ENCODE measurements at places on chromosomes 7 and 10. TPM values are rescaled to one million over a fixed set of nuclear protein-coding genes. Genes with fewer than 3 reads are reported as not detected.

The ODAD2 gene
- 1.7 TPM for total RNA-seq

The BAZ1B gene
- total RNA-seq = 77.8 TPM

The ZNF398 gene
- total RNA-seq = 16.8 TPM

The TAF5 gene
- 4.2 TPM for total RNA-seq

The CCDC3 gene
- 13.7 TPM for total RNA-seq

The LFNG gene
- 4.4 TPM for total RNA-seq

The ATG9B gene
- total RNA-seq = not detected

DNA sequence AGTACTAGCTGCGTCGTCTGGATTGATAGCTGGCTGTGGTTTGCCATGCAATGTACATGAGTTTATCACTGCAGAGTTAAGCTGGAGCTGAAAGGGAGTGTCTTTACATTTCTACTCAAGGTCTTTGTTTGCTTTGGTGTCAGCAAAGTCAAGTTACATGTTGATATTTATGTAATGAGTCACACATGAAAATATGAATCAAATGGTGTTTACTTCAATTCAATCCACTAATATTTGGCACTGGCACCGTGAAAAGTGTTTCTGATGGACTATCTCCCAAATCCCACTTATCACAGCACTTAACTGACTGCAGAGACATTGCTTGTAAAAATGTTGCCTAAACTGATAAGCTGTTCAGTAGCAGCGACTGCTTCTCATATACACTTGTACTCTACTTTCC lies 395.9 kb downstream of the TFEC start:
- ATAC-seq = no peak

DNA sequence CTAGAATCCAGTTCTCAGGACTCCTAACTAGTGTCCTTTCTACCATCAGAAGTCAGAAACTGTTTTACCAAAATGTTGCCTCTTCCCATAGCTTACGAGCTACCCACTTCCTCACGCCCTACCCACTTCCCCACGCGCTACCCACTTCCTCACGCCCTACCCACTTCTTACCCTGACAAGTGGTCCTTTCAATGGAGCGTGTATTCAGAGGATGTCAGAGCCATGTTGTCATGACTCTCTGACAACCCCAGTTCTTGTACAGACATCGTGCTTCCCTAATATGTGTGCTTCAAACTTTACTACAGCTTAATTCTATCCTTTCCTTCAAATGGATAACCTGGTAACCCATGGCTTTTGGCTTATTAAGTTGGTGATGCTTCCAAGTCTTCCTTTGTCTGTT lies 84.8 kb upstream of the PHF14 start:
- ATAC-seq = no peak

- no peak for ATAC-seq
Observed at GRCh38 chr7:43535810-43536585, 46.9 kb upstream of the STK17A start.

- no peak for ATAC-seq
Observed at GRCh38 chr7:96521068-96521894, 188.4 kb downstream of the SEM1 start.

GRCh38 chr10:58868736-58869435 lies 307.6 kb upstream of the PHYHIPL start:
- no peak for ATAC-seq

DNA sequence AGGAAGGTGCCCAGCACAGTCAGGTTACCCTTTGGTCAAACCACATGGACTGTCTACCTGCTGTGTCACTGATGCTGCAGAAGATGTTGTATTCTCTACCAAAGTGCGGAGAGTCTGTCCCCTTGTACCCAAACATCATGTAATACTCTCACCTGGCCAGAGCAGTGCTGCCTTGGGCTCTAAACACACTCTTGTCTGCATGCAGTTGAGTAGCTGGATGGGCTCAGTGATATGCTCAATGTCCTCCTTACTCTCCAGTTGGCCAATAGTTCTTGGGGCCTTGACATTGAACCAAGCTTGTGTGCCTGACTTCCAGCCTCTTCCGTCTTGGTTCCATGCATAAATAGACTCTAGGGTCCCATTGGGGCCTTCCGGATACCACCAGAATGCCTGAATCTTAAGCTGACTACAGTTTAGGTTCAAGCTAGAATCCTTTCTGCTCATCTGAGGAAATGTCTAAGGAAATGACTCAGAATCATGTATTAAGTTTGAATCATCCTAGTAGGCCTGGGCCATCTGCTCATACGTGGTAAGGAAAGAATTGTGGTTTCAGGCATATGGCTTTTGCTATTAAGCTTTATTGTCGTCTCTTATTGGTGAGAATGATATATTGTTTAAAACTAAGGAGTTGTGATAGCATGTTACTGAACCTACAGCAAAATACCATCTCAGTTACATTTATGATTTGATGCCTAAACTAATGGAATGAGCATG lies 118.0 kb downstream of the OTUD1 start:
- ATAC-seq = no peak

DNA sequence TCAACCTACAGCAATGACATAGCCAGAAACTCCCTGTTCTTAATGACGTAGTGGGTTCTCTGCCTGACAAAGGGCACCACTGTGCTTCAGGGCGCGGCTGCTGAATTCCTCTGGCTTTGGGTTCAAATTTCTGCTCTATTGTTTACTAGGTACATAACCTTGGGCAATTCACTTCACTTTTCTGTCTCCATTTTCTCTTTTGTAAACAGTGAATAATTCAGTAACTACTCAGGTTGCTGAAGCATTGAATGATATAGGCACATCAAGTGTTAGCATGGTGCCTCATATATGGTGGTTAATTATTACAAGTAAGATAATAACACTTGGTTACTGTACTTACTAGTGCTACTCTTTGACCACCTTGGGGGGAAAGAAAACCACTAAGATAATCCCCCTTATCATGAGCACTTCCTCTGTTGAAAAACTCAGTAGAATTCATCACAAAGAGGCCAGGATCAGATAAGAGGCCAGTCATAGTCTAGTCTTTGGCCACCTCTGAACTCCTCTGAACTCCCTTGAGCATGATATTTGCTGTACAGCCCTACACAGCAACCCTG lies 92.0 kb upstream of the AHR start:
- ATAC-seq = no peak

GRCh38 chr10:725302-725701 lies 35.8 kb upstream of the DIP2C start:
- ATAC-seq = no peak

DNA sequence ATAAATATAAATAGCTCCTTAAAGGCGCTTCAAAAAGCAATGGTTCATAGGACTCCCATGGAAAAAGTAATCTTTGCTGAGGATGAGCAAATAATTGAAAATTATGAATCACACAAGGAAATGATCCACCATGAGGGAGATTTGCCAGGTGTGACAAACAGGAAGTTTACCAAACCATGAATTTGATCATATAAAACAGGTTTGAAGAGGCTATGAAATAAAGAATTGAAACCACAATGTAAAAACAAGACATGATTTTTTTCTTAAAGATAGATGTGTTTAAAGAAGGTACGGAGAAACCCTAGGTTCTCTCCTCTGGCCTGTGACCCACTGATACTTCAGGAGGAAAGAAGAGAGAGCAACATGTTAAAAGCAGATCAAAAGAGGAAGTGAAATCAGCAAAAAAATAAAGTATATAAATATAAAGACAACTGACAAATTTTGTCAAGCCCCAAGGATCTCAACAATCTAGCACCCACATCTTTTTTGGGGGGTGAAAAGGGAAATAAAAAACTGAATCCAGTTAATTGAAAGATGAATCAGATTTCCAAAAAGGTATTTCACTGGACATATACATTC lies 111.3 kb upstream of the ASAH2 start:
- ATAC-seq = no peak

DNA sequence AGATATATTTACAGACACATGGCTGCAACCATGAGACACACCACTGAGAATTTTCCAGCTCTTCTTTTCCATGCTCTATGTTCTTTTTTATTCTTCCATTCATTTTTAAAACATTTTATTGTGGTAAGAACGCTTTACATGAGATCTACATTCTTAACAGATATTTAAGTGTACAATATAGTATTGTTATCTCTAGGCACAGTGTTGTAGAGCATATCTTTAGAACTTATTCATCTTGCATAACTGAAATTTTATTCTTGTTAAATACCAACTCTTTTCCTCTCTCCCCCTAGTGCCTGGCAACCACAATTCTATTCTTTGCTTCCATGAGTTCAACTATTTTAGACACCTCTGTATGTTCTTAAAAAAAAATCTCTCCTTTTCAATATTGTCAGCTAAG lies 67.1 kb upstream of the HABP2 start:
- ATAC-seq = no peak

DNA sequence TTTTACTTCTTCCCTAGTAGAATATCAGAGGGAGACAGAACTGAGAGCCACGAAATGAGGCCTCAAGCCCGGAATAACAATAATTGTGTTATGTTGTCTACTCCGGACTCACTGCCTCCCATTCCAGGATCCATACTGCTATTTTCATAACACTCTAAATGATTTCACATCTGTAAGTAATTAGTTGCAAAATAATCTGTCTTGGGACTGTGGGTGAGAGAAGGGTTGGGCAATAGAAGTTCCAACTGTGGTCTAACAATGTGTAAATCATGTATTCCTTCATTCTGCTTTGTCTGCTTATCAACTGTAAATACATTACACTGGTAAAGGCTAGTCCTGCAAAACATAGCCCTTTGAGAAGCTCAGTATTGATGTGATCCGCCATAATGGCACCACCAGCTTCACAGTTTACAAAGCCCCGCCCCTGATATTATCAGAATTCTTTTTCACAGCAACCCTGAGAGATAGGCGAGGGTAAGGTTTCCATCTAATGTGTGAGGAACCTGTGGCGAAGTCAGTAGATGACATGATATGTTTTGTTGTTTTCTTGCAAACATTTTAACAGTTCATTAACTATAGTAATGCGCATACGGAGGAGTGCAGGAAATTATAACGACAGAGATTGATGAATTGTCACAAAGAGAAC lies 265.7 kb upstream of the BMPER start:
- ATAC-seq = peak; percentile 75

GRCh38 chr7:84953234-84953633 lies 233.6 kb downstream of the SEMA3D start:
- ATAC-seq = no peak

GRCh38 chr7:97024209-97025129 lies at the start of gene DLX5:
TSS of gene DLX5 (minus strand) at chr7:97024831. CDS start at chr7:97024623, 208 bp downstream.
- peak; percentile 12 for ATAC-seq

DNA sequence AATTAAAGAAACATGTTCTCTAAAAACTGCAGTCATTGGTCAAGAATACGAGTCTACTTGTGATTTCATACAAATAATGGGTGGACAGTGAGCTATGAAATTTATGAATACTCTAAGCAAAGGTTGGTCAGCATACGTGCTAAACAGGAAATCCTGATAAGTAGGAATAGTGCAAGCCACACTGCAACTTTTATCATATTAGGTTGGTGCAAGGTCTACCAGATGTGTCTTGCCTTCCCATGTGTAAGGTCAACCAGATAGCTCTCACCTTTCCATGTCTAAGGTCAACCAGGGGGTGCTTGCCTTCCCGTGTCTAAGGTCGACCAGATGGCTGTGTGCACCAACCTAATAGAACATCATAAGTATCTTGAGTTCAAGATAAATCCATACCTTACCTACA lies 2.0 kb upstream of the ITGB1 start:
- no peak for ATAC-seq

- no peak for ATAC-seq
Observed at GRCh38 chr7:137402536-137403352, 59.2 kb upstream of the PTN start.

DNA sequence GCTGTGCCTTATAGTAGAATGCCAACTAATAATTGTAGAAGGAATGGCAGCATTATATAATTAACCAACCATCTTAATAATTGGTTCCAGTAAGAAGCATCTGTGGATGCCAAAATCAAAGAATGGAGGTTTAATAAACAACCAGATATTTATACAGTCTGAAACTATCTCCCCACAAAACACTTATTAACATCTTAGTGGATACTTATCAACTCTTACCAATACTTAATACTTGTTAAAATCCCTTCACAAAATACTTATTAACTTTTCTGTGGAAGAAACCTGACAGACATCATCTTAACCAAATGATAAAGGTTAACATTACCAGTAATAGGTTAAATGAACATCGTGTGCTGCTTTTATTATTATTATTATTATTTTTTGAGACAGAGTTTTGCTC lies 29.1 kb upstream of the FAM107B start:
- ATAC-seq = no peak

- ATAC-seq = no peak
Observed at GRCh38 chr7:34038816-34039470, 133.6 kb downstream of the BMPER start.

DNA sequence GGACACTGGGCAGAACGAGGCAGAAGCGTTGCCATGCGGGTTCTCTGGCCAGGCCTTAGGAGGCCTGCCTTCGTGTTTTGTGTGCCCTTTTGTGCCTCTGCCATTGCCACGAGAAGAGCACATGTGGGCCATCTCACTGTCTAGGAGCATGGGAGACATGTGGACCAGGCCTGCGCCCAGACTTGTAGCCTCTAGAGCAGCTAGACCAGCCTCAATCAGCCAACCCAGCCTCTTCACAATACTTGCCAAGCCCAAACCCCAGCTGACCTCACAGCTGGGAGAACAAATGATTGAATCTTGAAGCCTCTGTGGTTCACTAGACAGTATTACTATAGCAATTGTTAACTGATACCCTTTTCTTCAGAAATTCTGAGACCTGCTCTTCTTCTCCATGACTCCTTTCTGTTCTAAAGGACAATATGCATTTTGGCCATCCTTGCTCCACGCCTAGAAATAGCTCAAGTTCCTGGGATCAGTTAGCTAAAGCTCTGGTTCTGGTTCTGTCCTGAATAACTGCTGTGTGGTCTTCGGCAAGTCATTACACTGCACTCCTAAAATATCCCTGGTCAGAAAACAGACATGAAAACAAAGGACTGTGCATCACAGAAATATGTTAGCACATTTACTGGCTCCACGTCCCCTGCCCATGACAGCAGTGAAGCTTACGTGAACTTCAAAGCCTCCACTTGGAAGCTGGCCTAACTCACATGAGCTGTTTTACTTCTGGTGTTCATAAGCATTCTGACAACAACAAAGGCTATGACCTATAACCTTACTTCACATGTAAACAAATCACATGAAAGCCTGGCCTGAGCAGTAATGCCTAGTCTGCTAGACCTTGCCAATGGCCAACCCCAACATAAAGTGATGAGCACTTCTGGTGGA lies 72.3 kb upstream of the MKRN1 start:
- ATAC-seq = peak; percentile 37

- no peak for ATAC-seq
Observed at GRCh38 chr7:151454305-151454704, 14.4 kb upstream of the CRYGN start.

DNA sequence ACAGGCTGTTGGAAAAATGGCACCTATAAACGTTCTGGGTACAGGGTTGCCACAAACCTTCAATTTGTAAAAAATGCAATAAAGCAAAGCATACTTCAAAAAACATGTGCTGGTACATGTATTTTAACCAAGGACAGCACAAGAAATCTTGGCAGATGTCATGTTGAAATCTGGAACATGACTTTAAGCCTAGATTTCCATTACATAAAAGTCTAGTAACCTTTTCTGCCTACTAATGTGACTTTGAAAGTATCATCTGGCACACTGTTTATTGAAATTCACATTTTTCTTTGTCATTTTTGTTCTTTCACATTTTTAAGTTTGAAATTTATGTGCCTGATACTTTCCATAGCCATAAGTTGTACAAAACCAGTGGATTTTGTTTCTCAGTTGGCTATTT lies 296.8 kb downstream of the EXOC4 start:
- no peak for ATAC-seq

- no peak for ATAC-seq
Observed at GRCh38 chr10:60497364-60497763, 107.7 kb upstream of the ANK3 start.
